Activated T-helper 1 cell treated with anti-CD3 and anti-CD28 coated beads, Interleukin-2, amount 50 U/mL, for 16 hours (primary cell): ENCODE measurements at places on chromosomes 7 and 10.
A peak's percentile ranks its signal among the peaks of the same experiment; 100 is the strongest.

DNA sequence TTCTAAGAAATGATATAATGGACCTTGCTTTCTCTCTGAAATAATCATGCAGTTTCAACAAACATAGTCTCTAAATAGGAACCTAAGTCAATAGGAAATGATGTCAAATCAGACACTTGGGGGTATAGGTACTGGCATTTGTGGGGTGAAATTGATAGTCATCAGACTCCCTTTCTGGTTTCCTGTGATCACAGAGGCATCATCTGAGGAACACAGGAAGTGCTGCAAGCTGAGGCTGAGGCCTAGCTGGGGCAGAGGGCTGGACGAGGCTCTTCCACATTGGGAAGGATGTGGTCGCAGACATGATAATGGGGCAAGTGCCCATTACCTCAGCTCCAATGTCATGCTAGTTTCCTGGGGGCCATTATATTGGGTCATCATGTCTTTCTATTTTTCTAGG, 33.5 kb upstream of the TARP start:
- DNase-seq: no peak

GRCh38 chr10:61688551-61689308, 26.0 kb downstream of the CABCOCO1 start:
- no peak for DNase-seq

GRCh38 chr7:135976312-135977006, 700 bp downstream of the MTPN start:
- peak; percentile 2 for DNase-seq

- DNase-seq: no peak
These were observed 90.1 kb downstream of the FAM53B start for GRCh38 chr10:124653811-124654651.
